ENCODE measurements at places on chromosomes 11 and 22.

- DNase-seq, result peak; percentile 43
Measured at GRCh38 chr22:37244922-37245722, 1.1 kb upstream of the RAC2 start.

- no peak for DNase-seq
Measured at GRCh38 chr22:23070418-23071229, at the start of gene GNAZ. TSS of gene GNAZ (plus strand) at chr22:23070519. CDS start at chr22:23095696, 25,177 bp downstream.

- DNase-seq, result no peak
Measured at GRCh38 chr22:47609653-47610052, 847.2 kb downstream of the TBC1D22A start.

DNA sequence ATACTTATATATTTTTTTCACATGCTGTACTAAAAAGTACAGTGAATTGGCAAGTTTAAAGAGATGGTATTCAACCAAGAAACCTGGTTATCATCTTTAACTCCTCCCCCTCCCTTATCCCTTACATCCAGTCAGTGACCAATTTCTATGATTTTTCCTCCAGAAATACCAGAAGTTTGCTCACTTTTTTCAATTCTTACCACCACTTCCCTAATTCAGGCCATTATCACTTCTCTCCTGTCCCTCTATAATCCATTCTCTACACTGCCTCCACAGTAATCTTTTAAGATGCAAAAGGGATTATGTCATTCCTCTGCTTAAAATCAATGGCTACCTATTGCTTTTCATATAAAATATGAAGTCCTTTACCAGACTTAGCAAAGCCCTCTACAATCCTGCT is 62.8 kb downstream of the CEP57 start:
- DNase-seq, result no peak

- no peak for DNase-seq
Measured at GRCh38 chr11:88042238-88042637, 133.0 kb downstream of the RAB38 start.

GRCh38 chr22:50304528-50305392 is 2.7 kb downstream of the PLXNB2 start:
- DNase-seq, result peak; percentile 63

DNA sequence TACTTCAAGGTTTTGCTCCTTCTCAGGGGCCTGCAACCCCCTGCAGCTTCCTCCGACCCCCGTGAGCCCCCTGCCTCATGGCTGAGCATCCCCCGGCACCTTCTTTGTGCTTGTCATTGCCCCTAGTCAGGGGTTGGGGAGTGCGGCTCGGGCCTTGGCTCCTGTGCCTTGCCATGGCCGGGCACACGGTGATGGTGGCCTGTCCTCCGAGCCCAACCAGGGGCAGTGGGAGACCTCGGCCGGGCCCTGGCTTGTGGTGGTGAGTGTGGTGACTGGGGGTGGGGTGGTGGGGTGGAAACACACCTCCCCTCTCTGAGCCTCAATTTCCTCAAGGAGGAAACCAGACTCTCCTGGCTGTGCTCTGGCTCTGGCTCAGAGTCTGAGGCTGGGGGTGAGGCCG is 1.5 kb upstream of the MRGPRG start:
- DNase-seq, result no peak

GRCh38 chr11:10109806-10110205 is 184.2 kb downstream of the SBF2 start:
- DNase-seq, result no peak

DNA sequence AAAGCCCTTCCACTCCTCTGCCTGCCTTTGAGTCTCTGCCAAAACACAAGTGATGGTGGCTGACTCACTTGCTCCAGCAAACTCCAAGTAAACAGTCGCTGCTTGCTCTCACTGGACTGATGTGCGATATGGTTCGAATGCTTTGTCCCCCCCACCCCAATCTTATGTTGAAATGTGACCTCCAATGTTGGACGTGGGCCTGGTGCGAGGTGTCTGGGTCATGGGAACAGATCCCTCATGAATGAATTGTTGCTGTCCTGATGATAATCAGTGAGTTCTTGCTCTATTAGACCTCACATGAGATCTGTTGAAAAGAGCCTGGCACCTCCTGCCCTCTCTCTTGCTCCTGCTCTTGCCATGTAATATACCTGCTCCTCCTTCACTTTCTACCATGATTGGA is 747.9 kb downstream of the OPCML start:
- DNase-seq, result no peak

GRCh38 chr11:15499674-15500073 is 385.0 kb downstream of the INSC start:
- no peak for DNase-seq

DNA sequence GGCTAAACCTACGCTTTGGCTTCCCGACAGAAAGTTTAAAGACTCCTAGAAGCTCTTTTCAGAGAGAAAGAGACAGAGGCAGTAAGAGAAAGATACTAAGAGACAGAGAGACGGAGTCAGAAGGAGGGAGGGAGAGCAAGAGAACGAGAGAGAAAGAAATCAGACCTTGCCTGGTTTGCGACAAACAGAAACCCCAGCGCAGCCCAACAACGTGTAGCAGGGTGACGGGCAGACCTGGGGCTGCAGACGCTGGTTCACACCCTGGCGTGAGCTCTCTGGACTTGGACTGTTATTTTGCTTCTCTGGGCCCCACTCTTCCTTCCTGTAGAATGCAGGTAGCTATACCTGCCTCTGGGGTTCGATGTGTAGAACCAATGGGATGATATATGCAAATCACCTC is 244.4 kb upstream of the SYN3 start:
- DNase-seq, result no peak

DNA sequence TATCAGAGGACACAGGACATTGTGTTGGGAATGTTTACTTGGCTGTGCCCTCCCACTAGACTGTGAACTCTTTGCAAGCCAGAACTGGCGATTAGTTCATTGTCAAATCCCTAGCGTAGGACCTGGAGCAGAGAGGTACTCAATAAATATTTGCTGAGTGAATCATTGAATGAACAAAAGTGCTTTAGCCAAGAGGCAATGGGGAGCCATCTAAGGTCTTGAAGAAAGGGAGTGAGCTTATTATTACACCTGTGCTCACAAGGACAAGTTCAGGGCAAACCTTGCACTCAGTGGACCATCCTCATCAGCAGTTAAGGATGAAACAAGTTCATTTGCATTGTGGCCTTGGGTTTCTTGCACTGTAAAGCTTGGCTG is 1.1 kb upstream of the RASSF10 start:
- DNase-seq, result no peak

DNA sequence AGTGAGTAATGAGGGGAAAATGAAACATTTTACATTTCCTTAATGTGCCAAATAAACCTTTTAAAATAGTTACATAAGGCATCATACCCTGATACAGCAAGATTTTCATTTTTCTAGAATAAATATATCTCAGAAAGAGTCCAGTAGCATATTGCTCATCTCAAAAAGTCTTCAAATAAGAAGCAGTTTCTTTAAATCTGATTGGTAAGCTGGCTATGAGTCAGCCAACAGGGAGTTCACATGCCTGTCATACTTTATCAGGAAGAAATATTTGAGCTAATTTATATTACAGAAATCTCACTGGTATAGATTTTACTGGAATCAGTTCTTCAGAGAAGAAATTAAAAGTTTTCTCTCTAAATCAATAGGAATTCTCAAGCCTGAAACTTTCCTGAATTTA is 258.1 kb downstream of the C11orf87 start:
- no peak for DNase-seq

DNA sequence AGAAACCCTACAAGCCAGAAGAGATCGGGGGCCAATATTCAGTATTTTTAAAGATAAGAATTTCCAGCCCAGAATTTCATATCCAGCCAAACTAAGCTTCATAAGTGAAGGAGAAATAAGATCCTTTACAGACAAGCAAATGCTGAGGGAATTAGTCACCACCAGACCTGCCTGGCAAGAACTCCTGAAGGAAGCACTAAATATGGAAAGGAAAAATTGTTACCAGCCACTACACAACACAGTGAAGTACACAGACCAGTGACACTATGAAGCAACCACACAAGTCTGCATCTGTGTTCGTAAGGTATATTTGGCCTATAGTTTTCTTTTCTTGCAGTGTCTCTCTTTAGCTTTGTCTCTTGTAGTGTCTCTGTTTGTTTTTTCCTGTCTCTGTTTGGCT is 29.0 kb downstream of the TMEM225 start:
- no peak for DNase-seq

- peak; percentile 7 for DNase-seq
Measured at GRCh38 chr11:6812390-6813005, 13.0 kb upstream of the OR6A2 start.

- DNase-seq, result no peak
Measured at GRCh38 chr11:64058494-64058893, 22.8 kb downstream of the FLRT1 start.

DNA sequence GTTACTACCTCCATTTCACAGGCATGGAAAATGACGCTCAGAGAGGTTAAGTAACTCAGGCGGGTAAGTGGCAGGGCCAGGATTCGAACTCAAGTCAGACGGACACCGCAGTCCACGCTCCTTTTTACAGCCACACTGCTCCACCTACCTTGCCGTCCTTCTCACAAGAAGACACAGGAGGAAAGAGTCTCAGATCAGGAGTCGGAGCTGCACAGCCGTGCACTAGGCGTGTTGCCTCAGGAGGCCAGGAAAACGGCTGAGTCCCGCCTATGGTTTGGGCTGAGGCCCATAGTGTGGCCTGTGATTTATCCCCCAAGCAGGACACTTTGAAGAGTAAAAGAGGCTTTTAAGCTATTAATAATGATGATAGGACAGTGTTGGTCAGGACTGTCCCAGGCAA is 44.7 kb upstream of the CD5 start:
- no peak for DNase-seq

- peak; percentile 57 for DNase-seq
Measured at GRCh38 chr11:75445315-75445953, 12.4 kb upstream of the KLHL35 start.

- DNase-seq, result no peak
Measured at GRCh38 chr22:49035818-49036457, 791.7 kb downstream of the BRD1 start.

DNA sequence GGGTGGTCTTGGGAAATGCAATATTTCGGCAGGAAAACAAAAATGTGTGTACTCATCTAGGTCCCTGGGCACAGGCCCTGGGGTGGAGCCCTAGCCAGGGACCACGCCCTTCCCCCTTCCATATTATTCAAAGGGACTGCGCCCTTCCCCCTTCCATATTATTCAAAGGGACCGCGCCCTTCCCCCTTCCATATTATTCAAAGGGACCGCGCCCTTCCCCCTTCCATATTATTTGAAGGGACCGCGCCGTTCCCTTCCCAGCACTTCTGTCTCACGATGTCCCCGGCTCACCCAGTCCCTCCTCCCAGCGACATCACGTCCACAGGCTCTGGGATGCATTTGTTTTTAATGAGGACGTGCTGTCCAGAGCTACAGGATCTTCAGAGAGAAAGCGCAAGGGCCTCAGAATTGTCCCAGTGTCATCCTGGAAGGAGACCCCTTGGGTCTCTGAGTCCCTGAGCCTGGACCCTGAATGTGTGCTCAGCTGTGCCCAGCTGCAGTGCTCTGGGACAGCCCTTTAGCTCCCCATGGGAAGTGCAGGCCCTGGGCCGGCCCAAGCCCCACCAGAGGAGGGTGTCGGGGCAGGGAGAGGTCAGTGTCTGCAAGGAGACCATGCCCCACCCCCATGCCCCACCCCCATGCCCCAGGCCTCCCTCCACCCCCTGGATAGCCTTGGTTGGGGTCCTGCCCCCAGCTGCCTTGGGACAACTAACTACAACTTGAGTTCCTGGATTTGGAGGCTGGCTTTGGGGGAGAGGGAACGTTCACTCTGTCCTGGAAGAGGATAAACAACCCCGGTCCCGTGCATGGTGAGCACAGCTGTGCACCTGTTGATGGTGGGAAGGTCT is 810.0 kb downstream of the BRD1 start:
- no peak for DNase-seq

Measured in CD4-positive, alpha-beta T cell treated with Interferon gamma for 1 hour (primary cell).